Retina (tissue), 1 donor: ENCODE measurements at places on chromosomes 16 and 17.

- no peak for DNase-seq
Observed at GRCh38 chr16:1333854-1334700, 632 bp downstream of the BAIAP3 start.

DNA sequence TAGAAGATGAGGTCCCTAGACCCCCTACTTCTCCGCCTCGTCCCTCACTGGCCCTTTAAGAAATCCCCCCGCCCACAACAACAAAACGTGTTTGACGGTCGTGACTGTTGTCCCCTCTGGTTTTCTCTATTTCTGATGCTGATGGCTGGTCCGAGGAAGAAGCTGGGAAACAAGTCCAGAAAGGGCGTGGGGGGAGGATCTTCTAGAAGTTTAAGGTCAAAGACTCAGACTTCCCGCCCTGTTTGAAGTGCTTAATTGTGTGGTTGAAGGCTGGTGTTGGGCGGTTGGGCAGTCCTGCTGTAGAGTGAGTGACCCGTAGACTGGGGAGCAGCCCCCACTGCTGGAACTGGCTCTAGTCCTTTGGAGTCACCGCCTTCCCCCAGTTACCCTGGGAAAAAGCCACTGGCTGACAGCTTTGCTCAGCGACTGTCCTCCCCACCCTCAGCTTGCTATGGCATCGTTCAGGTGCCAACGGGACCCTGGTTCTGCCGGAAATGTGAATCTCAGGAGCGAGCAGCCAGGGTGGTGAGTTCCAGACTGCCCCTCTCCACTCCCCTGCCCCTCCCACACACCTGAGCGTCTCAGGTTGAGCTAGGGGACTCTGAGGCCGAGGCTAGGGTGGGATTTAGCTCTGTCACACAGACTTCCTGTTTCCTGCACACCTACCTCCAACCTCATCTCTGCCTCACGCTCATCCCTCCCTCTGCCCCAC lies 1.6 kb downstream of the MLLT6 start:
- peak; percentile 28 for DNase-seq

DNA sequence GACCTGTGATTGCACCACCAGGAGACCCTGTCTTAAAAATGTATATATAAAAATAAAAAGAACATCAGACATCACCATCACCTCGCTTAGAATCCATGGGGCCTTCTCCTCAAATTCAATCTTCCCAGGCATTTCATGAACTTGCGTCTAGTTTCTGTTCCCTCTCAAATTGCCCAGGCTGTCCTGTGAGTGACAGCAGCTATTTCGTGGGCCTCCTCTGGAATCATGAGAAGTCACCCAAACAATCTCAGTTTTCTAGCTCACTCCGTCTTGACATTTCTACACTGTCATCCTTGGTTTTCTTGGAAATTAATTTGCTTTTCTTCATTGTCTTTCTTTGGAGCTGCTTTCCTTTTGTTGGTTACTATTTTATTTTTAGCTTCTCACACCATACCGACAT lies 7.3 kb downstream of the SLC52A1 start:
- DNase-seq = no peak

- DNase-seq = no peak
Observed at GRCh38 chr17:17264430-17264829, 16.6 kb downstream of the COPS3 start.

DNA sequence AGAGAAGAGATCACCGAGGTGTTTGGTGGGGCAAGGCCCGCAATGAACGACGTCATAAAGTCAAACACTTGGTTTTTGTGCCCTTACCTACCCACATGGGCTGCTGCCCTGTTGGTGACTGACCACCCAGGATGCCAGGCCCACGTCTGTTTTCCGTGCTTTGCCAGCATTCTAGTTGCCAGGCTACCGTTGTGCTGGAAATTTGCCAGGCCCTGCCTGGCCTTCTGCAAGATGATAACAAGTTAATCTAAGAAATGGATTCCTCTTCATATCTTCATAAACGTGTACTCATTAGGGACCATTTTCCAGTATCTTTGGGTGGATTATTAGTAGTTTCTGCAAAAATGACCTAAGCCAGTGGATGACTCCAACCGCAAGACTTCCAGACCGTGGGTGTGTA lies 35.4 kb downstream of the SLC6A4 start:
- DNase-seq = no peak

DNA sequence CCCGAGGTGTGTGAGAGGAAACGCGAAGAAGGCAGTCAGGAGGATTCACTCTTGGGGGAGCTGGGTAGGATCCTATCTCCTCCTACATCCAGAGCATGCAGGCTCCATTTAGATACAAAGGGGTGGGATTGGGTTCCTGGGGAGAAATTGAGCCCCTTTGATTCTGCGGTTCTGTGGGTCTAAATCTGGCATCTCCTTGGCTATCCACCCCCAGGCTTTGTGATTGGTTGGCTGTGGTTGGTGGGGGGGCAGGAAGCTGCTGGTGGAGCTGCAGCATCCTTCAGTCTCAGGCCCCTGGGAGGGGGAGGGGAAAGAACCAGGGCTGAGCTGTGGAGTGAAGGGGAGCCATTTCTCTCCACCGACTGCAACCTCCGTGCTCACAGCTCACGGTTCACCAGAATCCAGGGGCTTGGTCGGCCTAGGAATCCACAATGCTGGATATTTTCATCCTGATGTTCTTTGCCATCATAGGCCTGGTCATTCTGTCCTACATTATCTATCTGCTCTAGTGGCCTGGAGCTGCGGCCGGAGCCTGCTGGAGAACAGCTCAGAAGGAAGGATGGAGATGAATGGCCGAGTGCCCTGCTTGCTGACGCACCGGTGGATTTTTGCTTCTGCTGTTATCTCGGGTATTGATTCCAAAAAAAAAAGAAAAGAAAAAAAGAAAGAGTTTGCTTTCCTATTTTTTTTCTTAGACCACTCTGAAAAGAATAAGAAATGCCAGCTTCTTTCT lies at the start of gene LASP1NB:
Gene LASP1NB, plus strand, starts transcription at position 352 of the 733 bp plus-strand sequence.
- peak; percentile 93 for DNase-seq

GRCh38 chr16:12350945-12351344 lies 374.4 kb downstream of the SNX29 start:
- no peak for DNase-seq

DNA sequence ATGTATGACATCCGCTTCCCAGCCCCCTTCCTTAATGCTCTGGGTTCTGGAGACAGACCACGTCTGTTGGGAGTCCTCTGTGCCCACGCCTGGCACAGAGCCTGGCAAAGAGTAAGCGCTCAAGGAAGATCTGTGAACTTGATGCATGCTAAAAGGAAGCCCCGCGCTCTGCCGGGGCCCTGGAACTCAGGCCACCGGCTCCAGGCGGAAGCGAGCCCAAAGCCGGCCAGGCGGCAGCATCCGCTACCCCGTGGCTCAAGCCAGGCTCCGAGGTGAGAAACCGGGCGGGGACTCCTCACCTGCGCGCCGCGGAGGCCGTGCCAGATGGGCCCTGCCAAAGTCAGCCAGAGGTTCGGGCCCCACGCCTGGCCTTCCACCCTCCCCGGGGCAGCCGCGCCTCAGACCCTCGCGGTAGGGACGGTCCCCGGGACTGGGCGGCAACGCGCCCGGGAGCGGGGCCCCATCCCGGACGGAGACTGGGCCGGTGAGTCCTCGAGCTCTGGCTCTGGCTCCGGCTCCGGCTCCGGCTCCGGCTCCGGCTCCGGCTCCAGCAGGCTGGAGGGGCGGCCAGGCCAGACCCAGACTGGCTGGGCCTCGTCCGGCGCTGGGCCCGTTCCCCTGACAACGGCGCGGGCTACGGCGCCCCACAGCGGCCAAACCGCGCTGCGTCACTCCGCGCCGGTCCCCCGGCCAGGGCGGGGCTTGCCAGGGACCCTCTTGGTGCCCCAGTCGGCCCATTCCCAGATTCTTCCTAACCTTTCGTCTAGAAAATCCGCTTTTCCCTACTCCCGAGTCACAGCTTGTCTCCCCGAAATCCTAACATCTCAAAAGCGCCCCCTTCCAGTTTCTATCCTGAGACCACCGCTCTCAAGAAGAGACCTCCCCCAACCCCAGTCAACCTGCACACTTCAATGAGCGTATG lies at the start of gene ZDHHC1:
Gene ZDHHC1, minus strand, starts transcription at position 606 of the 922 bp plus-strand sequence. CDS start 8,702 bp downstream, outside the sequence.
- DNase-seq = peak; percentile 96

- DNase-seq = no peak
Observed at GRCh38 chr16:80681436-80681835, 123.0 kb downstream of the CDYL2 start.

- no peak for DNase-seq
Observed at GRCh38 chr17:51275381-51275780, 15.0 kb downstream of the UTP18 start.

DNA sequence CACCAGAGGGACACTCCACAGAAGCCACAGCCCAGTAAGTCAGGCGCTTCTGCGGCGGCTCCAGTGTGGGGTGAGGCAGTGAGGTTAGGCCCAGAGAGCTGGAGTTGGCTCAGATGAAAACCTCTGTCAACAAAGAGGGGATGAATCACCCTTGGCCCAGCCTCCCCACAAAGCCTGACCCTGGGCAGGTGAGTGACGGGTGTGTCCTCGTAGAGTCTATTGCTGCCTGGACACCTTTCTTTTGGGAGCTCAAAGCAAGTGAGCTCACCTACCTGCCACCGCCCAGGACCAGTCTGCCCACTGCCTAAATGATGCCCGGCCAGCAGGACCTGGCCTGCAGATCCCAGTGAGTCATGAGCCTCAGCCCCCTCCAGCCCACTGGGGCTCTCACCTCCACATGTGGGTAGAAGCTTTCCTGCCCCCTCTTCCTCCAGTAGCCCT lies 24.9 kb upstream of the DBNDD1 start:
- DNase-seq = no peak

GRCh38 chr17:35676441-35676840 lies 55.0 kb upstream of the RASL10B start:
- DNase-seq = no peak

GRCh38 chr17:68972119-68972704 lies 17.0 kb upstream of the ABCA8 start:
- peak; percentile 9 for DNase-seq

DNA sequence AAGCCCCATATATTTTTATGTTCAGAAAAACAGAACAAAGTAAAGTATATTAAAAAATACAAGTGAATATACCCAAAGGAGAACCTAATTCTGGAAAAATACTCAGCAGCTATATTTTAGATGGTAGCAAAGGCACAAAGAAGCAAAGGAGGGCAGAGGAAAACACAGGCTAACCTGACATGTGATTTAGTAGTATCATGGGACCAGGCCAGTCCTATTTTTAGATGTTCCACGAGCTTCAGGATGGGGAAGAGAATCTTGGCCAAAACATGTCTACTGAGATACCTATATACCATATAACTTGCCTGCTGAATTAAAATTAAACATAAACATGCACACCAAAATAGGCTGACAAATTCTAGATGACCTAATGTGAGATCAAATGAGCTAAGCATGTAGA lies 32.9 kb downstream of the SMYD4 start:
- DNase-seq = no peak
